ENCODE measurements at places on chromosomes 1 and 21.

GRCh38 chr1:117798550-117798949 lies 130.9 kb downstream of the GDAP2 start:
- DNase-seq = no peak

GRCh38 chr1:183101841-183102276 lies 78.6 kb downstream of the LAMC1 start:
- DNase-seq = no peak

DNA sequence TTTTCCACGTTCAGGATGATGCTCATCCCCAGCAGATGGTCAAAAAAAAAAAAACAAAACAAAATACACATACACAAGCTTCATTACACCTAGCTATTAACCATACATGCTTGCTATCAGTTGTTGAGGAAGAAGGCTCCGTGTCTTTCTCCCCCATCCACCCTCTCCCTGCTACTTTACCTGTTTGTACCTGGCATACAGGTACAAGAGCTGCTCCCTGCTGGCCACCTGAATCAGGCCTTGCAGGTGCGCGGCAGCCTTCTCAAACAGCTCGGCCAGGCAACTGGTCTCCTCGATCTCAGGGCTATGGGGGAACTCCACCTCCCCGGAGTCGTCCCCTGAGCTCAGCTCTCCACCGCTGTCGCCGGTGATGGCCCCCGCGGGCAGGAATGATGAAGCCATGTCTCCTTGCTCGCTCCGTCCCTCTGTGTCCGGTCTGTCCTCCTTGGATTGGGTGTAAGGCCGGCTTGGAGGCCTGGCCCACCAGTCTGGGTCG lies 464 bp downstream of the ACBD6 start:
- DNase-seq = no peak

DNA sequence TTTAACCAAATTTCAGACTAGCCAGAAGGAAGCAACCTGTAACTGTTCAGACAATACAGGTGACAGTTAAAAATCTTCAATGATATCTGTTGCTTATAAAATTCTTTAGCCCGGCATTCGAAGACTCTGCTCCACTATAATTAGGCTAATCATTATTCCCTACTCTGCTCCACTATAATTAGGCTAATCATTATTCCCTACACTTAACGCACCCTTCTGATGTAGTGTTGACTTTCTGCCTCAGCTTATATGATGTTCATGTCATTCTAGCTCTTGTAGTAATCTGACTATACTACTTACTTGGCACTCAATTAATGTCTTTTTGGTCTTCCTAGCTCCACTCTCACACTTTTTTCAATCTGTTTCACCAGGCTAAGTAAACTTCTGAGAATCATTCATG lies 13.3 kb downstream of the TESK2 start:
- DNase-seq = no peak

- DNase-seq = no peak
Measured at GRCh38 chr1:37169241-37169640, 134.9 kb upstream of the GRIK3 start.

DNA sequence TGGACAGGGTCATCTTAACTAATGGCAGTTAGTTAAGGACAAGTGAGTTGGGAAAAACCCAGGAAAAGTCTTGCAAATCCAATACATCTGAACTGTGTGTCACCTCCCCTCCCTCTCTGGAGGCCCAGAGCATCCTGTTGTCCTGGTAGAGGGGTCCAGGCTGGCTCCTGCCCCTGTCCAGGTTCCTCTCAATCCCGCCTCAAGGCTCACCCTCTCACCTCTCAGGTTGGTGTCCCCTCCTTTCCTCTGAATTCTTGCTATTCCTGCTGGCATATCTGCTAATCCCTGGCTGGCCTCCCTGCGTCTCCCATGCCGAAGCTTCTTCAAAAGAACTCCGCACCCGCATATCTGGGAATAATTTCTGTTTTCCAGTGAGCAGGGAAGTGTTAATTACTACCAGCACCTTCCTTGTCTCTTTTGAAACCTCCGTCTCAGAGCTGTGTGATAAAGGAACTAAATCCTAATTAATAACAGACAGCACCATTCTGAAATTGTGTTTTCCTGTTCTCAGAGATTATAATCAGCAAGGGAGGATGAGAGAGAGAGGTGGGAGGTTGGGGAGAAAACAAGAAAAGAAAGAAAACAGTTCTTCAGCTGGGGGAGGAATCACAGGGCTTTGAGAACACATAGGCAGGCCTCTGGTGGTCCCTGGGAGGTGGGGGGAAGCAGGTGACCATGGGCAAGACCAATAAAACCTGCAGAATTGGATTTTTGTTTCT lies 568.0 kb downstream of the PTPRU start:
- no peak for DNase-seq

DNA sequence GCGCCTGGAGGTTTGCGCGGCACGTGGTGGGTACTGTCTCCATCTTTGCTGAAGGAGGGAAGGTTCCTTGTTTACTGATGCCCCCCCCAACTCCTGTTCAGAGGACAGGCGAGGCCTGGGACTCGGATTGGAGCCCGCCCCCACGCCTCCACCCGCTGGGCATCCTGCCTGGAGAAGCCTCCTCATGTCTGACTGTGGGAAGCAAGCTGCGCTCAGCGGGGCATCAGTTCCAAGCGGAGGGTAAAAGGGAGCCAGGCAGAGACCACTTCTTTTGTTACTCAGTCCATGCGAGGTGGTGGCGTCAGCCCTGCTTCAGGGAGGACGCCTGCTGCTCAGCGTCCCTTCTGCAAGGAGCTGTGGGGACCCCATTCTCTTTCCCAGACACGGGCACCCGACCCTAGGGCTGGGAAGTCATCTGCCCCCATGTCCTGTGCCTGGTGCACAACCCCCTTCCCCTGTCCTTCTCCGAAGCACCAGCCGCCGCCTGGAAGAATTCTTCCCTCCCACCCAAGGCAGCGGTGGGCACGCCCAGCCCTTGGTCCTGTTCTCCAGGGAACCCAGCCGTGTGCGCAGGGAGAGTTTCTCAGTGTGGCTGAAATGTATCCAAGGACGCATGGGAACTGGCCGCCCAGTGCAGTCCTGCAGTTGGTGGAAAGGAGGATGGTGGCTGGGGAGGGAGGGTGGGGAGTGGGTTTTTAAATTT lies 414.0 kb downstream of the CAMTA1 start:
- no peak for DNase-seq

DNA sequence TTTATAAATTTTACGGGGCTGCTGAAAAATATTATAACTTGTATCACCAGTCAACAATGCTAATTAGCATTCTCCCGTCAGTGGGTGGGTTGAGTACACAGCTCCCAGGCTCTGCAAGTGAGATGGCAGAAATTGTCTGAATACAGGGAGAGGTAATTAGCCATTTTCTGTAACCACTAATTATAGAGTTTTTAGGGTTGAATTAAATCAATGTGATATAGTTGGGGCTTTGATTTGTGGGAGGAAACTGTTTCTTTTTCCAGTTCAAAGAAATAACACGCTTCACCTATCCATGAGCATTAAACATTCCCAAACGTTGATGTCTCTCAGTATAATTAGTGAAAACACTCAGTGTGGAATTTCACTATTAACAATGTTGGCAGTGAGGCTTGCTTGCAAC lies 1.5 kb downstream of the VANGL1 start:
- no peak for DNase-seq

DNA sequence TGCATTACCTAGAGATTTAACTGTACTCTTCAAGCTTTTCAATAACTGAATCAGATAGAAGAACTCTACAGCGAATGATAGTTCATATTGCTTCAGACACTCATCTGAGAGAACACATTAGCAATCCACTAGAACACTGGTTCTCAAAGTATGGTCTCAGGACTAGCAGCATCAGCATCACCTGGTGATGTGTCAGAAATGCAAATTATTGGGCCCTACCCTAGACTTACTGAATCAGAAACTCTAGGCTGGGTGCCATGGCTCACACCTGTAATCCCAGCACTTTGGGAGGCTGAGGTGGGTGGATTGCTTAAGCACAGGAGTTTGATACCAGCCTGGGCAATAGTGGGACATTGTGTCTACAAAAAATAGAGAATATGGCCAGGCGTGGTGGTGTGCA lies 24.9 kb upstream of the GLIS1 start:
- DNase-seq = no peak

DNA sequence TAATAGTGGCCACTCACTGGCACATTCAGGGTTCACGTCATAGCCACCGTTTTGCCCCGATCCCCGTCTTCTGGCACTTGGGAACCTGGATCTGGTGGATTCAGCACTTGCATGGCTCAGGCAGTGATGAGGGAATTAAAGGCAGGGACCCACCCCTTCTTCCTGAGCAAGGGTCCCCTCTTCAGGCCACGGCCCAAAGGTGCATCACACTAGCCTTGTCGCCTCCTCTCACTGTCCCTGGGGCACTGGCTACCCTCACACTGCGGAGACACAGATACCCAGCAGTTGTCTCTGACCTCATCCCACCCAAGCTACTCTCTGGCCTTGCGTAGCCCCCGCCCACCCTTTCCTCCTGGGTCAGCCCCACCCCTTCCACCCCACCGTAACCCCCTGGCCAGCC lies 19.9 kb upstream of the LDLRAP1 start:
- no peak for DNase-seq

- no peak for DNase-seq
Measured at GRCh38 chr1:233998891-233999290, 94.4 kb downstream of the SLC35F3 start.

- no peak for DNase-seq
Measured at GRCh38 chr1:59360729-59361128, 63.8 kb downstream of the FGGY start.
